Activated naive CD4-positive, alpha-beta T cell treated with anti-CD3 and anti-CD28 coated beads for 36 hours (primary cell): ENCODE measurements at places on chromosomes 5 and 9. TPM values are rescaled to one million over a fixed set of nuclear protein-coding genes. Genes with fewer than 3 reads are reported as not detected.

GRCh38 chr5:55923865-55924500 is 70.8 kb downstream of the IL6ST start:
- peaks cover 2% of the 10 kb centered on the region for H3K27me3 ChIP-seq
- H3K27ac ChIP-seq, result no peak overlapping the region
- H3K36me3 ChIP-seq, result no peaks in the 10 kb centered on the region

GRCh38 chr5:640461-641330 is 28.6 kb downstream of the CEP72 start:
- H3K36me3 ChIP-seq, result peaks cover 29% of the 10 kb centered on the region
- no peak overlapping the region for H3K4me3 ChIP-seq
- no peak for DNase-seq
- no peaks in the 10 kb centered on the region for H3K4me1 ChIP-seq
- H3K27ac ChIP-seq, result no peak overlapping the region

GRCh38 chr5:123170816-123171215 is 81.8 kb downstream of the PRDM6 start:
- no peak overlapping the region for H3K27ac ChIP-seq
- no peaks in the 10 kb centered on the region for H3K36me3 ChIP-seq

DNA sequence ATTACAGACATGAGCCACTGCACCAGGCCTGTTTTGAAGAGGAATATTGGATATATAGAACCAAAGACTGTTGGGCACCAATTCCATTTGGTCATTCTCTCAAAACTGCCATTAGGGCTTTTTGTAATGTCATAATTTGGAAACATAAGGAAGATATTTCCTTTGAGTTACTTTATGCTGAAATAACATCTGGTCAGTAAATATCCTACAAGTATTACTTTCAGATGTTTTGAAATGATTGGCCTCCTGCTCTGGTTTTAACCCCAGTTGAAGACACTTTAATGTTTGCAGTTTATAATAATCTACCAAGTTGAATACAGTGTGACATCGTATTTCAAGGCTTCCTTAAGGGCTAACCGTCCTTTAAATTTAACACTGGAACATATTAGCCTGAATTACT is 33.6 kb downstream of the LRRTM2 start:
- H3K27me3 ChIP-seq, result peaks cover 4% of the 10 kb centered on the region
- H3K4me1 ChIP-seq, result peaks cover 3% of the 10 kb centered on the region
- DNase-seq, result no peak
- no peak overlapping the region for H3K4me3 ChIP-seq
- no peaks in the 10 kb centered on the region for H3K36me3 ChIP-seq
- no peak overlapping the region for H3K27ac ChIP-seq

The DBH gene
- total RNA-seq, result not detected

DNA sequence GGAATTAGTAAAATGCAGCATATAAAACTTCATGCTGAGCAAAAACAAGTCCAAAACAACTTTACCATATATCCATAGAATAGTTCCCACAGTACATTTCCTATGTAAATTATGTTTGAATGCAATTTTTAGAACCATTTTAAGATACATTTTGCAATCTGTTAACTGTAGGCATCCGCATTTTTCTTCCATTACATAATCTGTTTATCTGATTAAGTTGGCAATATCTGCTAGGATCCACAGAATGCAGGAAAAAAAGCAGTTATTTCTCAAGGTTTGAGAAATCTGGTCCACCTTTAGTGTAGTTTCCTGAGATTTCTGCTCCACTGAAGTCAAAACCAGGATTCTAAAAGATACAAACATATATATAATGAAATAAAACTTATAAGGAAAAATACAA is 6.2 kb downstream of the NUDCD2 start:
- H3K36me3 ChIP-seq, result peaks cover 42% of the 10 kb centered on the region
- H3K4me1 ChIP-seq, result peaks cover 23% of the 10 kb centered on the region
- no peak for DNase-seq

- H3K27ac ChIP-seq, result no peak overlapping the region
- no peaks in the 10 kb centered on the region for H3K36me3 ChIP-seq
- H3K4me1 ChIP-seq, result no peaks in the 10 kb centered on the region
- H3K4me3 ChIP-seq, result no peak overlapping the region
These were observed 426.7 kb downstream of the CDK5RAP2 start for GRCh38 chr9:120153258-120153657.

The POU5F2 gene
- total RNA-seq, result 0.24 TPM
